NCI-H2171 (cell line): ENCODE measurements at places on chromosomes 5 and 9.
A peak's percentile ranks its signal among the peaks of the same experiment; 100 is the strongest.

GRCh38 chr5:102539562-102539961, 40.8 kb upstream of the SLCO6A1 start:
- peak; percentile 50 for DNase-seq

GRCh38 chr5:106601620-106602019, 1069.1 kb downstream of the EFNA5 start:
- DNase-seq: no peak

DNA sequence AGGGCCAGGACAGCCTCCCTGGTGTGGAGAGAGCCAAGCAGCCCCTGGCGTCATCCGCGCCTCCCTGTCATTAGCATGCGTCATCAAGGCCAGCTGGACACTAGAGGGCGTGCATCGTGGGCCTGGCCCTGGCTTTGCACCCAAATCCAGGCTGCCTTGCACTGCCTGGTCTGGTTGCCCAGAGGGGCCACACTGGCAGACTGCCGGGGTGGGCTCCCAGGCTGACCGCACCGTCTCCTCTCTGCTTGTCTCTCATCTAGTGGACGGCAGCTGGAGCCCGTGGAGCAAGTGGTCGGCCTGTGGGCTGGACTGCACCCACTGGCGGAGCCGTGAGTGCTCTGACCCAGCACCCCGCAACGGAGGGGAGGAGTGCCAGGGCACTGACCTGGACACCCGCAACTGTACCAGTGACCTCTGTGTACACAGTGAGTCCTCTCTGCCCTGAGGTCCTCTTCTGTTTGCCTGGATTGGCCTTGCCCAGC, 29.0 kb downstream of the HK3 start:
- DNase-seq: no peak

- DNase-seq: no peak
Measured at GRCh38 chr5:131386779-131387178, 122.9 kb downstream of the CDC42SE2 start.

GRCh38 chr9:137552022-137552768, 516 bp downstream of the MRPL41 start:
- peak; percentile 21 for DNase-seq

DNA sequence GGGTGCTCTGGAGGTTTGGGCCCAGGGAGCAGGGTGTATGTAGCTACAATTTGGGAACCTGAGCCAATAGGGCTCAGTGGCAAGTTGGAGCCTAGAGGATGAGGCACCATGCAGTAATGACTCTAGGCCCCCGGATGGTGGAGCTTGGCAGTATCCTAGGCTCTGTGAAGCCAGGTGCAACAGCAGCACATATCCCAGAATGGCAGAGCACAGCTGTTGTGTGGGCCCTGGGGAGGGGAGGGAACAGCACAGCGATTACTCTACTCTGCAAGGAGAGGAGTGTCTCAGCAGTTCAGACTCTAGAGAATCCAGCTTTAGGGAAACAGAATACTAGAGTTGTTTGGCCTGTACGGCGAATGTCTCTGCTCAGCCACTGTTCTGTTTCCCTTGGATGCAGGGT, 56.1 kb downstream of the LRRTM2 start:
- peak; percentile 67 for DNase-seq

DNA sequence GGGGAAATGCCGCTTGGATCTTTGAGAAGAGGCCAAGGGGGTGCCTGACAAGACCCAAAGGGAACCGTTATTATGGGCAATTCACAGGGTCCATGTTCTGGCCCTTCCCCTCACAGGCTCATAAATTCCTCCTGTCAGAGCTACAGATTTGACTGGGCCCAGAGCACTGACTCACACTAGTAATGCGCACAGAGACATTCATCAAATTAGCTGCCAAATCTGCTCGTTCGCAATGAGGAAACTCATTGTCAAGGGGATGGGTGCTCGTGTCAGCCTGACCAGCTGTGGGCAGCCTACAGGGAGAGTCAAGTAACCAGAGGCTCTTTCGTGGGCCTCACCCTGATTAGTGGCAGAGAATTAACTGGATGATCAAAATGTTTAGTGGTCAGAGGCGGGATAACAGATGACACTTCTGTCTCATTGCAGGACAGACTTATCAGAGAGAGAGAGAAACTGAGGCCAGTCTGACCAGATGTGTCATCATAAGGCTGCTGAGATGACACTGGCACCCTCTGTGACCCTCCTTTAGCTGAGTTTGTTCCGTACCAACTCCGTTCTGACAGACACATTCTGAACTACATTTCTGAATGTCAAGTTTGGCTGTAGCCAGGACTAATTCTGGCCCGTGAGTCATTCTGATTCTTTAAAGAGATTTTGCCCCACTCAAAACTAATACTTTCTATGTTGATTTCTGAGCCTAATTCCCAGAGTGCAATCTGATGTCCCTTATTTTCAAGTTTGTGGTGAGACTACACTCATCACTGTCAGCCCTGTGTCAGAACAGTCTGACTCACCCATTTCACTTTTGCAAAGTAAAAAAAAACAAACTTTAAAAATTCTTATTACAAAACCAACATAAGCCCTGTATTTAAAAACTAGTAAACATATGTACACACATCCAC, 377.1 kb downstream of the ACTL7B start:
- DNase-seq: no peak

GRCh38 chr9:122875523-122875922, 29.6 kb downstream of the RC3H2 start:
- DNase-seq: no peak

- peak; percentile 42 for DNase-seq
Measured at GRCh38 chr5:139747583-139748504, 47.8 kb upstream of the PSD2 start.

- DNase-seq: no peak
Measured at GRCh38 chr9:84780385-84780784, 110.9 kb downstream of the NTRK2 start.

DNA sequence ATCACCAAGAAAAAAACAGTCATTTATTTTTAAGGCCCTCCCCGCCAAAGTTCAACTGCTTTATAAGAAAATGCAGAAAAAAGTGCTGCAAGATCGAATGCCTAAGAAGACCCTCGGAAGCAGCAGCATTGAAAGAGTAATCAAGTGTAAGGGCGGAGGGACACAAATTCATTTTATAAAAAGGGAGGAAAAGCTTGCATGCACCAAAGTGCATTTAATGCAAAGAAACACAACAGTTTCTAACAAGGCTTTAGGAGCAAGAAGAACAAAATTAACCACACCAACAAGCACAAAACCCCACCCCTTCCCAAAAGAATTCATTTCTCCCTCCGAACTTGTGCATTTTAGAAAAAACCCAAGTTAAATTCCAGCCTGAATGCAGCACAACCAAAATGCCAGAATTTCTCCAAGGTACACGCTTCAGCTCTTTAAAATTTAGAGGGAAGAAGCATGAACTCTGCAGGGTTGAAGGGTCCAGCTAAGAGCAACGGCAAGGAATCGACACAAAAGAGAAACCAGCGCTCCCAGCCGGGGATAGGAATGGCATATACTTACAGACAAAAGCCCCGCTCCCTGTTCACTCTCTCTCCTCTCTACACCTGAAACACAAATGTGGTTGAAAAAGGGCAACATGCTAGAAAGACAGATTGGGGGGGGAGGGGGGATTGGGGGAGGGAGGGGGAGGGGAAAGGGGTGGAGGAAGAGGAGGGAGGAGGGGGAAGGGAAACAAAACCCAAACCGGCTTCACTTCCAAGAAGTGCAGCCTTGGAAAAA, at the start of gene NREP:
Gene NREP (minus strand): TSS at position 614 of the 774 bp plus-strand sequence. CDS start 1,422 bp downstream, outside the sequence.
- no peak for DNase-seq

DNA sequence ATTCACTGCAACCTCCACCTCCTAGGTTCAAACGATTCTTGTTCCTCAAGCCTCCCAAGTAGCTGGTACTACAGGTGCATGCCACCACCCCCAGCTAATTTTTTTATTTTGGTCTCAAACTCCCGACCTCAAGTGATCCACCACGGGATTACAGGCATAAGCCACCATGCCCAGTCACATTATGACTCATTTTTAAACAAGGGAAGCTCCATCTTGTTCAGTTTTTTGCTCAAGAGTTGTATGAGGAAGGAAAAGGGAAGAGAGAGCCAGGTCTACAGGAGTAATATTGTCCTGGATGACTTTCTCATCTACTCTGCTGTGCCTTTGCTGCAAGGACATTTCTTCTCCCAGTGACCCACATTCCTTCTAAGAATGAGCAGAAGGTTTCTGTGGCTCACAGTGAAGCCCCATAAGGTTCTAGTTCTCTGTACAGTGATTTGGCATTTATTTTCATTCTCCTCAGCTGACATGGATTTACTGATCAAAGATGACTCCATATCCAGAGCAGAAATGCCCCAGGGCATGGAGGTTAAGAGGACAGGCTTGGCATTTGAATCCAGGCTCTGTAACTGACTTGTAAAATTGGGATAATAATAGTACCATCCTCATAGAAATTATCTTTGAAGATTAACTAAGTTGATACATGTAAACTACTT, 153.5 kb downstream of the CDH6 start:
- DNase-seq: no peak

DNA sequence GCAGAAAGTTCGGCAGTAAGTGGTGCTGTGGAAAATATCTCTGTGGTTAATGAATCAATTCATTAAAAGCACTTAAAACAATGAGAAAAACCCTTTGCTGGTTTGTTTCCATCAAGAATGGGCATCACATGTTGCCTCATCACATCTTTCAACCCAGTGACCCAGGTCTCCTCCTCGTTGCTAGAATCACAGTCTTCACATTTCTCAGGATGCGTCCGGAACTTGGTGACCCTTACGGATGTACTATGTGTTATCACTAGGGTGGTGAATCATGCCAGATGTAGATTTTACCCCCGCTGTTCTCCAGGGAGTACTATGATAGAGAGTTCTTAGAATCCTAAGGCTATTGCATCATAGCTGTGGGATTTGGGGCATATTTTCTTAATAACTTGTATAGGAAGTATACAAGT, 217.9 kb upstream of the KLF4 start:
- no peak for DNase-seq

DNA sequence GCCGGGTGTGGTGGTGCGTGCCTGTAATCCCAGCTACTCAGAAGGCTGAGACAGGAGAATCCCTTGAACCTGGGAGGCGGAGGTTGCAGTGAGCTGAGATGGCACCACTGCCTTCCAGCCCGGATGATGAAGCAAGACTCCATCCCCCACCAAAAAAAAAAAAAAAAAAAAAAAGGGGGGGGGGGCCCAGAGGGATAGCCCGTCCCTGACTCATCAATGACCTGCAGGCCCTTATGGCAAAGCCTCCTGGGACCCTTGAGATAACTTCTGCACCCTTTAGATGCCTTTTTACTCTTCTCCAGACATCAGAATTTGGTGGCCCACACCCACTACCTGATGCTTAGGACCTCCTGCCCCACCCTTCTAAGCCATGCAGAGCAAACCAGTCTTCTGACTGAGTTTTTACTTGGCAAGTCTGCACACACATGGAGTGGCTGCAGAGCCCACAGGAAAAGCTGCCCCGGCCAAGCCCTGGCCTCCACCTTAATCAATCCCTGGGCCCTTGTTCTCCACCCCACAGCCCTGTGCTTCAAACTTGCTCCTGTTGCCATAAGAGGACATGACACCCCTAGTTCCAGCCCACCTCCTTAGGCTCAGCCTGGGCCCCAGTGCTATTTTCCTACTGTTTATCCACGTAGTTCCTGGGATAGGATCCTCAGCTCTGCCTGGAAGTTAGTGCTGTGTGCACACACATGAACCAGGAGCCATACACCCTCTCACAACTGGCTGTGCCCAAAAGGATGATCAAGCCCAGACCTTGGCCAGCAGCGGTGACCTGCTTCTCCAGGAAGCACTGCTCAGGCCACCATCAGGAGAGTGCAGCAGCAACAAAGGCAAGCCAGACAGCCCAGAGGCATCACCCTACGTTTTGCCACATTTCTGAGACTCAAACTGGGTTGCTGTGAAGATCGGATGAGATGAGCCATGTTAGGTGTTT, 5.1 kb downstream of the MGAT1 start:
- DNase-seq: no peak

- DNase-seq: no peak
Measured at GRCh38 chr9:34552606-34552981, 29.8 kb upstream of the ENHO start.

GRCh38 chr5:119789406-119790117, 160.2 kb downstream of the FAM170A start:
- no peak for DNase-seq

GRCh38 chr9:137593176-137593575, 2.9 kb upstream of the ZMYND19 start:
- no peak for DNase-seq

- peak; percentile 96 for DNase-seq
Measured at GRCh38 chr9:106697750-106698502, 165.0 kb upstream of the ZNF462 start.

GRCh38 chr5:40089269-40089668, 590.4 kb upstream of the PTGER4 start:
- DNase-seq: no peak

GRCh38 chr5:126871441-126871840, 94.5 kb downstream of the LMNB1 start:
- DNase-seq: no peak

GRCh38 chr9:117413346-117414219, 1.3 kb downstream of the ASTN2 start:
- peak; percentile 79 for DNase-seq

DNA sequence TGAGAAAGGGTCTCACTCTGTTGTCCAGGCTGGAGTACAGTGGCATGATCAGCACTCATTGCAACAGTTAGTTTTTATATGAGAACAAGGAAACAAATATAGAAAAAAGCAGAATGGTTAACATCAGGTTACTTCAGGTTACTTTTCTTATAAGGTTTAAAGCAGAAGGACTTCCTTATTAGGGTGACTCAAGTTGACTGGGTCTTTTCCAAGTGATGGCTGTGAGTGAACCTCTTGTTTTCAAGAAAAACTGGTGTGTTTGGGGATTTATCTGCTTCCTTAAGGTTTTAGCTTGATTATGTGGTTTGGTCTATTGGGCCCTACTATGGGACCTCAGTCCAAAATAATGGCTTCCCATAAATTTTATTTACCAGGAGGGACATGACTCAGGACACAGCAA, 99.2 kb downstream of the ARRDC3 start:
- no peak for DNase-seq

DNA sequence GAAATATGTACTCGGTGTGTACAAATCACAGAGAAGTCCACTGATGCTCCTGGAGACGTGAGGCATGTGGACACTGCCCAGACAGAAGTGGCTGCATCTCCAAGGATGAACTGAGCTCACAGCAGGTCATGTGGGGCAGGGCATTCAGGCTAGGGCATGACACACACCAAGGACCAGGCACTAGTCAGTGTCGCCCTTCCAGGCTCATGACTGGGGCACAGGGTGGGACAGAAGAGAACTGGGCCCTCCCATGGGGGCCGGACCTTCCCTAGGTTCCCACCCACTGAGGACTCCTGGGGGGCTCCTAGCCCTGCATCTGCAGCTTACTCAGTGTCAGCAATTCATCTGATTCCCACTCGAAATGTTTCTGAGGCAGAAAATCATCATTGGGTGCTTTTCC, 256.8 kb upstream of the IRX4 start:
- DNase-seq: no peak
